RPMI7951 (cell line): ENCODE measurements at places on chromosomes 5 and 9. TPM values are rescaled to one million over a fixed set of nuclear protein-coding genes. Genes with fewer than 3 reads are reported as not detected.
A peak's percentile ranks its signal among the peaks of the same experiment; 100 is the strongest.

DNA sequence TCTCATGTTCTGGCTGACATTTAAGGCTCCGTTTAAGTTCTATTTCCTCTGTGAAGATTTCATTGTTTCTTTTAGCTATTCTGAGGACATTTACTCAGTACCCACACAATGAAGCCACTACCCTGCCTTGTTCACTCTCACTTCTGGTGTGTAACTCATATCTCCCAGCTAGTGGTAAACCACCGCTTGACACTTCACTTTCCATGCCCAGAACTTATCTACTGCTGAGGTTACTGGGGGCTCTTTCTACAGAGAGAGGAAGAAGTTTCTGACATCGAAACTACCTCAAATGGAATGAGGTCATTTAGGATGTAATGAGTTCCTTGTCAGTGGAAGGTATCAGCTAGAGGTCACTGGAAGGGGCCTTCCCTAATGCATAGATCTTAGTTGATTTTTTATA is 501.5 kb downstream of the DMAC1 start:
- no peak for DNase-seq

- no peak for DNase-seq
Measured at GRCh38 chr5:66689522-66690220, 93.5 kb downstream of the MAST4 start.

GRCh38 chr5:93425096-93425495 is 155.9 kb downstream of the NR2F1-AS1 start:
- DNase-seq, result no peak

DNA sequence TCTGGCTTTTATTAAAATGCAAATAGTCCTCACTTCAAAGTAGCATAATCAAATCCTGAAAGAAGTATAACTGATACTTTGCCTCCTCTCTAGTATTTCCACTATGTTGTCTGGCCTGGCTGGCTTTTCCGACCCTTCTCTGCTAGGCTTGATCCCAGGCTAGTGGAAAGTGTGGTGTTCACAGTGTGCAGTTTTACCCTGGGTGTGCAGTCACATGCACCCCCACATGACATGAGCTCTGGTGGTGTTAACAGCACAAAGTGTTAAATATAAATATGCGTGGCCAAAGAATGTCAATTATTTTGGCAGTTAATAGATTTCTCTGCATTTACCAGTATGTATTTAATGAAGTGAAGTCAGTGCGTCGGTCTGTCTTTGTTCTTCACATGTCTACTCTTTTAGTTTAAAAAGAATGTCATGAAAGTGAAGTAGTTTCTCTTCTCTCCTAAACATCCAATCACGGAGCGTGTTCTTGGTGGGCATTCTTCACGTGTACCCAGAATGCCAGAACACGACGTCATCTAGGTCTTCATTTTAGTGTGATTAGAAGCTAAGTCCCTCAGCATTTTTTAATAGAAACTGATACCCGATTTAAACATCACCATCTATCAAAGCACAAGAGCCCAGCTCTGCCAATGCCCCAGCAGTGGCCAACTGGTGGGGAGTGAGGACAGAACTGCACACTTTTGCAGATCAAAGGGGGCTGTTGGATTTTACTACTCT is 286.4 kb downstream of the FANCC start:
- no peak for DNase-seq

DNA sequence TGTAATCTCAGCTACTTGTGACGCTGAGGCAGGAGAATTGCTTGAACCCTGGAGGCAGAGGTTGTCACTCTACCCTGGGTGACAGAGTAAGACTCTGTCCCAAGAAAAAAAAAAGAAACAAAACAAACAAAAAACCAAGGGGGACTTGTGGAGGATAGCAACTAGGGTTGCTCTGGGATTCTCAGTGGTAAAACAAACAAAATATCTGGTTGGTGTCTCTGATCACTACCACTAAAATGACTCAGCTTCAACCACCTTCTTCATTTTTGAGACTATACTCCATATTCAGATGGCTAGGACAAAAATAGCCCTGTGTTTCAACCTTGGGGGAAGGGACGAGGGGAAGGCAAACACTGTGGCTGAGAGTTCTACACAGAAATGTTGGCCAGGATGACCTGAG is 110.3 kb downstream of the ARRDC3 start:
- DNase-seq, result peak; percentile 81

DNA sequence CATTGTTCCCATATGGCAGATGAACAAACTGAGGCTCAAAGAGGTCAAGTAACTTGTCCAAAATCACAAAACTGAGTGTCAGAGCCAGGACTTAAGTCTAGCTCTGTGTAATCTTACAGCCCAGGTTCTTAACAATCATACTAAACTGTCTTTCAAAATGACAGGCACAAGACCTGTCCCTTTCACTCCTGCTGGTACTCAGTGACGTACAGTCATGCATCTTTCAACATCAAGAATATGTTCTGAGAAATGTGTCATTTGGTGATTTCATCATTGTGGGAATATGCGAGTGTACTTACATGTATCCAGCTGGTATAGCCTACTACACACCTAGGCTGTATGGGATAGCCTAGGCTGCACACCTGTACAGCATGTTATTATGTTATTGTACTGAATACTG is 646.8 kb upstream of the WWC1 start:
- peak; percentile 8 for DNase-seq

DNA sequence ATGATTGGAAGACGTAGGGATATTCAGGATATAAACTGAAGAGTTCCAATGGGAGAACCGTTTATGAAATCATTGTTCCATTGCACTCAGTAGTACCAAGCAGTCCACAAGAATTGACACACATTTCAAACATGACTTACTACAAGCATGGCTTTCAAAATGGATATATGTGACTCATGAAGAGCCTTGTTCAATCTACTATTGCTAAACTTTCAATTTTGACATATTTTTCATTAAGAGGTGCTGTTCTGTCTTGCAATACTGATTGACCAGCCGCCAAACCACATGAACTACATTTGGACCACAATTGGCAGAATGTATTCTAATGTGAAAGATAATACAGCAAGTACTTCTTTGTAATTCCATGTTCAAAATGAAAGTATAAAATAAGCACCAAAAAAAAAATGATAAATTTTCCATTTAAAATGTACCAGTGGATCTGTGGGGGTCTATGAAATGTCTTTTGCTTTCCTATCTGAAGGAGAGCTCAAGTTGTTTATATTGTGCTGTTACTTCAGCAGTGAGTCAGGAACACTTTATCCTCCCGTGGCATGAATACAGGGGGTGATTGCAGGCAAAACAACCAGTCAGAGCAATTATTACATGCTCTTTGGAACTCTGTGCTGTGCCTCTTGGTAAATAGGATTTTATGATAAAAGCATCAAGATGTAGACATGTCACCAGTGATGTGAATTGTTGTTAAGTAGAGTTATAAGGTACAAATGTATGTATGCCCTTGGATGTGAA is 366.0 kb downstream of the ARRDC3 start:
- DNase-seq, result no peak

DNA sequence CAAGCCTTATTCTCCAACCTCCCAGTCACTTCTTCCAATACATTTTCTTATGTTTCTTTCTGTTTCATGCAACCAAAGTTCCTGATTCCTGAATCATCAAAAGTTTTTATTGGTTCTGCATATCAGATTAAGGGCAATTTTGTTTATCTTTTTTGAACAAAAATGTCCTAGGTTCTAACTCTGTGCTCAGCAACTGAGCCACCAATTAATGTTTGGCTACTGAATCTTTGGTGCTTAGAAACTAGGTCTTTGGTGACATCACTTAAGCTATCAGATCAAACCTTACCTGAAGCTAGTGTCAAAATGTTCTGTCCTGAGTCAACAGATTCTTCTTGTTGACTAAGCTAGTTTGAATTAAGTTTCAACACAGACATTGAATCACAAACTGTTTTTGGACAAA is 56.1 kb downstream of the FGF18 start:
- no peak for DNase-seq

GRCh38 chr5:127421471-127421870 is 96.0 kb upstream of the PRRC1 start:
- DNase-seq, result no peak

DNA sequence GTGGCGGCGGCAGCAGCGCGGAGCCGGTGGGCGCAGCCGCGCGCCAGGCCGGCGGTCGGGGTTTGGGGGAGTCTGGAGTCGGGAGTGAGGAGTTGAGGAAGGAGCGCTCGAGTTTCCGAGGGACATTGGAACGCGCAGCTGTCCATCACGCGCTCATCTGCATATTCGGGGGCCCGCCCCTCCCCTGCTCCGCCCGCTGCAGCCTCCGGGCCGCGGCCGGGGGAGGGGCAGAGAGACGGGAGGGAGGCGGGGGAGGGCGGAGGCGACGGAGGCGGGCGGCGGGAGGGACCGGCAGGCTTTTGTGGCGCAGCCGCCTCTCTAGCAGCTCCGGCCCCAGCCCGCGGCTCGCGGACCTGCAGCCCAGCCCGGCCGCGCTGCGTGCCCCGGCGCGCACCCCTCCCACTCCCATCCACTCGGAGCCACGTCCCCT is at the start of gene IRX2:
IRX2 (minus strand) TSS at position 86 of the 430 bp plus-strand sequence. CDS start 264 bp downstream, outside the sequence.
- DNase-seq, result peak; percentile 39

DNA sequence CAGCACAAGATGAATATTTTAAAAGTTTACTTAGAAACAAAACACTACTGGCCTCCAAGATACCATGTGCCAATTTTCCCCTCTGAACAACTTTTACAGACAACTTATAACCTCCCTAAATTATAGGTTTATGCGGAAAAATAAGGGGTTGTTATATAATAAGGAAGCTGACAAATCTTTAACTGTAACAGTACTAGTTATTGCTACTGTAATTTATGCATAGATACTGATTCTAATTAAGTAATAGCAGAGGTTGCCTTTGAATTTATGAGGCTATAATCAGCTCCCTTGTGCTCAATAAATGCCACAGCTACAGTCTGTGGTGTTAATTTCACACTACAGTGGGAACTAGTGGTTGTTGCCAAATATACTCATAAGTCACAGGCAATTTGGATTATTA is 291.3 kb upstream of the PCSK5 start:
- DNase-seq, result no peak

The GFI1B gene
- not detected in 2 replicates for total RNA-seq

The FAM78A gene
- 0.24 and 2.0 TPM in 2 replicates for total RNA-seq

The TXNDC15 gene
- 83.4 and 104 TPM in 2 replicates for total RNA-seq

The APBA1 gene
- total RNA-seq, result 0.10 and 0.12 TPM in 2 replicates

The EGFLAM gene
- 0.12 and 1.3 TPM in 2 replicates for total RNA-seq
